ENCODE measurements at places on chromosomes 7 and 10. TPM values are rescaled to one million over a fixed set of nuclear protein-coding genes. Genes with fewer than 3 reads are reported as not detected.

DNA sequence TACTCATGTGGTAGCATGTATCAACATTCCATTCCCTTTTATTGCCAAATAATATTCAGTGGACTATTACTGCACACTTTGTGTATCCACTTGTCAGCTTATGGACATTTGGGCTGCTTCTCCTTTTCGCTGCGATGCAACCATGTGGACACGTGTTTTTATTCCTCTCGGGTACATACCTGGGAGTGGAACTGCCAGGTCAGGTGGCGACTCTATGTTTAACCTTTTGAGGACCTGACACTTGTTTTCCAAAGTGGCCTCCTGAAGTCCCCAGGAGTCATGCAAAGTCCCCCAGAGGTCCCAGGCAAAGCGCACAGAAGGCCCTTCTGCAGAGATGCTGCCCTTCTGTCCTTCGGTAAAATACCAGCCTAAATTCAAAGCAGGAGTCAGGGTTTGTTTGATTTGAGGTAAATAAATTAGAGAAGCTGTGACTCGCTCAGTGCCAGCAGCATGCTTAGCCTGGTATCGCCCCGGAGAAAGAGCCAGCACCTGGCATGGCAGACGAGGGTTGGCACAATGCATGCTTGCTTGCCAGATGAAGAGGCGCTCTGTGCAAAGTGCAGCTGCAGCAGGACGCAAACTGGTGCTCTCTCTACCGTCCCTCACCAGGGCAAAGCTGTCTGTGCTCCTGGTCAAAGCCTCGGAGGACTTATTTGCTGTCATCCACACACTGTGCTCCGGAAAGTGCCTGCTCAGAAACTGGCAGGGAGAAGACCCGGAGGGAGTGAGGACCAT, 37.8 kb downstream of the HIPK2 start:
- H3K27ac ChIP-seq: no peak overlapping the region
- H3K4me1 ChIP-seq: peaks cover 34% of the 10 kb centered on the region
- H3K4me3 ChIP-seq: no peak overlapping the region
- DNase-seq: no peak
- no peaks in the 10 kb centered on the region for H3K36me3 ChIP-seq

- H3K4me3 ChIP-seq: no peak overlapping the region
- H3K27me3 ChIP-seq: no peaks in the 10 kb centered on the region
- no peaks in the 10 kb centered on the region for H3K4me1 ChIP-seq
- H3K27ac ChIP-seq: no peak overlapping the region
- H3K36me3 ChIP-seq: no peaks in the 10 kb centered on the region
These were observed 70.5 kb upstream of the ABI1 start for GRCh38 chr10:26931223-26931622.

The SPDYE6 gene
- total RNA-seq: not detected

- H3K27me3 ChIP-seq: peaks cover 87% of the 10 kb centered on the region
- H3K27ac ChIP-seq: no peak overlapping the region
- no peak overlapping the region for H3K4me3 ChIP-seq
These were observed 169.7 kb downstream of the NRF1 start for GRCh38 chr7:129780974-129781927.

GRCh38 chr10:121772406-121772805, 155.4 kb downstream of the ATE1 start:
- H3K4me1 ChIP-seq: no peaks in the 10 kb centered on the region
- H3K27me3 ChIP-seq: no peaks in the 10 kb centered on the region
- H3K4me3 ChIP-seq: no peak overlapping the region
- no peak overlapping the region for H3K27ac ChIP-seq
- no peaks in the 10 kb centered on the region for H3K36me3 ChIP-seq

- H3K27me3 ChIP-seq: no peaks in the 10 kb centered on the region
- DNase-seq: no peak
- H3K4me3 ChIP-seq: no peak overlapping the region
- no peaks in the 10 kb centered on the region for H3K4me1 ChIP-seq
- no peaks in the 10 kb centered on the region for H3K36me3 ChIP-seq
These were observed 125.1 kb downstream of the PLXDC2 start for GRCh38 chr10:19941206-19941880.

DNA sequence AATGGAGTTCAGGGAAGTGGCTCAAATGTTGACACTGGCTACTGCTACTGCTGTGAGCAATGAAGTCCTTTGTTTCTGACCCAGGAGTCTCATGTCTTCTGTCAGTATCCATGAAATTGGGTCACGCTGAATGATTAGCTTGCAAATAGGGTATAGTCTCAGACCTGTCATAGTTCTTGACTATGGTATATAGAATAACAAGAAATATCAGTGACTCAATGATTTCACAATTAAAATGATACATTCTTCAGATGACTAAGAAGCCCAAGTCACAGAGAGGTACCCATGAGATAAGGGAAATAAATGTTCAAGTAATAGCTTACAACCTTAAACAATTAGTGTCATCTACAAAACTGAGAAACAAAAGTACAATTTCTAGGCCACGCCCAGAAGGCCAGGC, 89.3 kb downstream of the LYZL2 start:
- no peak overlapping the region for H3K27ac ChIP-seq
- H3K27me3 ChIP-seq: no peaks in the 10 kb centered on the region
- DNase-seq: no peak
- H3K4me1 ChIP-seq: no peaks in the 10 kb centered on the region
- no peaks in the 10 kb centered on the region for H3K36me3 ChIP-seq

The LRGUK gene
- 0.43 TPM for total RNA-seq

GRCh38 chr10:11135709-11136108, 118.0 kb downstream of the CELF2 start:
- no peaks in the 10 kb centered on the region for H3K36me3 ChIP-seq
- DNase-seq: no peak
- H3K4me1 ChIP-seq: no peaks in the 10 kb centered on the region
- no peaks in the 10 kb centered on the region for H3K27me3 ChIP-seq

The AHR gene
- 40.4 TPM for total RNA-seq

- H3K27me3 ChIP-seq: no peaks in the 10 kb centered on the region
- DNase-seq: no peak
- no peak overlapping the region for H3K4me3 ChIP-seq
- no peaks in the 10 kb centered on the region for H3K4me1 ChIP-seq
- no peaks in the 10 kb centered on the region for H3K36me3 ChIP-seq
These were observed 270.6 kb downstream of the CELF2 start for GRCh38 chr10:11288302-11288701.

- DNase-seq: no peak
- H3K27ac ChIP-seq: no peak overlapping the region
- no peaks in the 10 kb centered on the region for H3K36me3 ChIP-seq
- no peak overlapping the region for H3K4me3 ChIP-seq
These were observed 61.7 kb upstream of the CDK13 start for GRCh38 chr7:39888171-39888853.

The SMKR1 gene
- total RNA-seq: not detected

DNA sequence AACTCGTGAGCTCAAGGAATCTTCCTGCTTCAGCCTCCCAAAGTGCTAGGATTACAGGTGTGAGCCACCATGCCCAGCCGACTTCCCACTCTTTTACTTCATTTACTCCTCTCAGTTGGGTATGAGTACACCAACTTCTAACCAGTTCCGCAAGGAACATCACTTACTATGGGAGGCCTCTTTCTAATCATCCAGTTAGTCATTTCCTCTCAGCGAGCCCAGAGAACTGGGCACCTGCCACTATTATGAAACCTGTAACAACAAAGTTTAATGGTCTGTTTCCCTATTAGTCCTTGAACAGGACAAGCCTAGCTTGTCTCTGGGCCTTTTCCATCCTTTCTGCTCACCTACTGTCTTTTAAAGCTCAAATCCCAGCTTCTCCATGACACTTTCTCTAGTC, 88.8 kb downstream of the DNMBP start:
- H3K27me3 ChIP-seq: no peaks in the 10 kb centered on the region
- no peak overlapping the region for H3K4me3 ChIP-seq
- peaks cover 5% of the 10 kb centered on the region for H3K36me3 ChIP-seq
- H3K4me1 ChIP-seq: peaks cover 24% of the 10 kb centered on the region

- H3K27ac ChIP-seq: no peak overlapping the region
- no peak overlapping the region for H3K4me3 ChIP-seq
- H3K4me1 ChIP-seq: no peaks in the 10 kb centered on the region
- H3K36me3 ChIP-seq: no peaks in the 10 kb centered on the region
- DNase-seq: no peak
These were observed 175.8 kb upstream of the LYZL1 start for GRCh38 chr10:29112827-29113615.

The PRXL2A gene
- total RNA-seq: 24.3 TPM

The ZNF746 gene
- 23.3 TPM for total RNA-seq

GRCh38 chr7:1043552-1044188, 676 bp upstream of the GPR146 start:
- no peaks in the 10 kb centered on the region for H3K36me3 ChIP-seq
- no peak for DNase-seq
- peak overlapping the region; percentile 42 for H3K4me3 ChIP-seq
- H3K27ac ChIP-seq: no peak overlapping the region

DNA sequence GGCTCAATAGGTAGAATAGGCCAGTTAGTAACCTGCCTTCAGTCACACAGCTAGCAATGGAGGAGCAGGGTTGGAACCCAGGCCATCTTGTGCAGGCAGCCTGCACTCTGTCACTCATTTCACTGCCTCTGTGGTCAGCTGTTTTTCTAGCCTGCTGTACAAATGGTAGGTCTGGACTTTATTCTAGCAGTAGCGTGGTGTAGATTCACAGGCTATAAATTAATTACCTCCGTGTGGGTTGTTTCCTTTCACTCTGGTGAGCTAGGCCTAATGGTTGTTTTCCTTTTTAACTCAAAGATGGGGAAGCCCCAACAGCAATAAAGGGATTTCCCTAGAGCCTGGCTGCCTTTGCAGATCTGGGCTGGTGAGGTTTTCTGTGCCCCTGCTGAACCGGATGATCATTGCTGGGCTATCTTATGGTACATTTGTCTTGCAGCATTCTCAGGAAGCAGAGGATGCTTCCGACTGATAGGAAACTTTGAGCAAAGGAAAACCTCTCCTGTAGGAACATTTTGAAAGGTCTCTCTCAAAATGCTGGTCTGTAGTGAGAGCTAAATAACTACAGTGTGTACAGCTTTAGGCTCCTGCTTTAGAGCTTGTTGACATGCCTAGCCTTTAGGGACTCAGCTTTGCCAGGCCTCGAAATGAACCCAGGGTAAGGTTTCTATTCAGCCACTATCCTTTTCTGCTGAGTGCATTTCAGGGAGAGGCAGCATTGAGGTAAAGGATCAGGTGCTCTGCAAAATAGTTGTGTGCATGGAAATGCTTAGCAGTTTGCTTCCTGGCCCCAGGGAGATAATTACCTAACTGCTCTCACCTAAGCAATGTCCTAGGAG, 157.4 kb downstream of the ST7 start:
- no peak for DNase-seq
- H3K4me1 ChIP-seq: no peaks in the 10 kb centered on the region
- H3K36me3 ChIP-seq: no peaks in the 10 kb centered on the region

DNA sequence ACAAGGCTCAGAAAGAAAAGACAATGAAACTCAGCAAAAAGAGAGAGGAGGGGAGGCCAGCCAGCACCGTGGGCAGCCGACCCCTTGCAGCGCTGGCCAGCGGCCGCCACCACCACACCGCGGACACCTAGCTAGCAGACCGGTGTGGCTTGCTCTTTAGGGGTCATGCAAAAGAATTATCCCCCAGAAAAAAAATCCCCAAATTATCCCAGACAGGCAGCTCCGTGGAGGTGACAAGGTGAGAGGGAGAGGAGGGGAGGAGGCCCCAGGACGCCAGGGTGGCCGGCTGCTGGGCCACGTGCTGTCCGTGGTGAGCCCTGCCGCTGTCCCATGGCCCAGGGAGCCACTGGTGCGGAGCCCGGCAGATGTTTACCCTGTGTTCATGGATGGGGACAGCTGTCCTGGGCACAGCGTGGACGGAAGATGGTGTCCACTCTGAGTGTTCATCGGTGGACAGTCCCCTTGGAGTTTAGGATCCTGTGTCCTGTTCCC, 16.5 kb downstream of the YKT6 start:
- DNase-seq: no peak
- H3K27ac ChIP-seq: no peak overlapping the region
- H3K4me1 ChIP-seq: no peaks in the 10 kb centered on the region
- no peaks in the 10 kb centered on the region for H3K27me3 ChIP-seq
- H3K4me3 ChIP-seq: no peak overlapping the region
- peaks cover 9% of the 10 kb centered on the region for H3K36me3 ChIP-seq

- H3K4me1 ChIP-seq: peaks cover 27% of the 10 kb centered on the region
- DNase-seq: peak; percentile 92
- H3K36me3 ChIP-seq: no peaks in the 10 kb centered on the region
- H3K27me3 ChIP-seq: peaks cover 7% of the 10 kb centered on the region
These were observed at the start of gene IGF2BP3 for GRCh38 chr7:23470330-23471105. IGF2BP3 (minus strand) TSS chr7:23470491; CDS start chr7:23470110, 381 bp downstream.

- no peak for DNase-seq
- H3K27me3 ChIP-seq: no peaks in the 10 kb centered on the region
- no peak overlapping the region for H3K4me3 ChIP-seq
- no peak overlapping the region for H3K27ac ChIP-seq
- no peaks in the 10 kb centered on the region for H3K4me1 ChIP-seq
These were observed 35.0 kb upstream of the CPXM2 start for GRCh38 chr10:123926401-123927264.

The SLC13A1 gene
- not detected for total RNA-seq

DNA sequence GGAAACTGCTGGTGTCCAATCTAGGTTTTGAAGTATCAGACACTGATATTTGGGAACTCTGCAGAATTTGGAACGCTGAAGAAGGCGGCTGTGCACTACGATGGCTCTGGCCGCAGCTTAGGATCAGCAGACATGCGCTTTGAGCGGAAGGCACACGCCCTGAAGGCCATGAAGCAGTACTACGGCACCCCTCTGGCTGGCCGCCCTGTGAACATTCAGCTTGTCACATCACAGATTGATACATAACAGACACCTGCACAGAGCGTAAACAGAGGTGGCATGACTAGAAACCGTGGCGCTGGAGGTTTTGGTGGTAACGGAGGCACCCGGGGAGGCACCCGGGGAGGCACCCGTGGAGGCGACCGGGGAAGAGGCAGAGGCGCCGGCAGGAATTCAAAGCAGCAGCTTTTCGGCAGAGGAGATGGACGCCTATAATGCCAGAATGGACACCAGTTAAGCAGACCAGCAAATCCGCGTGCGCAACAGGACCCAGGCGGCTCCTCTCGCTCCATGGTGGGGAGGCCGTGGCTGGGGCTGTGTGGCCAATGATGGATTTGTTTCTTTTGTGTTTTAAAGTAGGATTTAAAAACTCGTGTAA, 22.2 kb upstream of the CCL24 start:
- no peak overlapping the region for H3K4me3 ChIP-seq
- H3K4me1 ChIP-seq: peaks cover 3% of the 10 kb centered on the region
- no peak overlapping the region for H3K27ac ChIP-seq
- no peaks in the 10 kb centered on the region for H3K36me3 ChIP-seq
- no peak for DNase-seq

- no peaks in the 10 kb centered on the region for H3K4me1 ChIP-seq
- H3K27ac ChIP-seq: no peak overlapping the region
- H3K27me3 ChIP-seq: no peaks in the 10 kb centered on the region
- peak; percentile 4 for DNase-seq
These were observed 64.1 kb downstream of the CFAP58 start for GRCh38 chr10:104417637-104418292.

- no peak overlapping the region for H3K27ac ChIP-seq
- H3K27me3 ChIP-seq: no peaks in the 10 kb centered on the region
- DNase-seq: no peak
- no peak overlapping the region for H3K4me3 ChIP-seq
- H3K36me3 ChIP-seq: no peaks in the 10 kb centered on the region
These were observed 15.6 kb downstream of the DPYSL4 start for GRCh38 chr10:132202070-132202970.

GRCh38 chr10:72133517-72133916, 45.2 kb upstream of the SPOCK2 start:
- H3K36me3 ChIP-seq: no peaks in the 10 kb centered on the region
- H3K27me3 ChIP-seq: no peaks in the 10 kb centered on the region

Data from astrocyte (in vitro differentiated cells and primary cell).